ENCODE measurements at places on chromosomes 7 and 10.

- no peak for DNase-seq
Measured at GRCh38 chr7:47807756-47808155, 140.5 kb downstream of the PKD1L1 start.

DNA sequence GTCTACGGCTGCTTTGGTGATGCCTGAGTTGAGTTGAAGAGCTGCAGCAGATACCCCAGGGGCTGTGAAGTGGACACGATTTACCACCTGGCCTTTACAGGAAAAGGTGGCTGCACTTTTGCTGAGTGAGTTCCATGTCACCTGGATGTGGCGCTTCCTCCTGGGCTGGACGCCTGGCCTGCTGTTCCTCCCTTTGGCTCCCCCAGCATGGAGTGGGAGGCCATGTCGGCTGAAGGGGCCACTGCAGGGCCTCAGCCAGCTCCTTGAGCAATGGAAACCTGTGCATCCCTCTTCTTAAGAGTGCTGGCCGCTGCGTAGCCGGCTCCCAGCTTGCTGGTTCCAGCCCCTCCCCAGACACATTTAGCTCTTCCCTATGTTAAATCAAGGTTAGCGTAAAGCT, 221.0 kb downstream of the GLRX3 start:
- DNase-seq = no peak

GRCh38 chr7:38054199-38054598, 123.8 kb upstream of the STARD3NL start:
- no peak for DNase-seq

GRCh38 chr7:883055-884021, 7.0 kb downstream of the GET4 start:
- DNase-seq = no peak

- no peak for DNase-seq
Measured at GRCh38 chr7:128795129-128795528, 3.4 kb downstream of the CCDC136 start.

DNA sequence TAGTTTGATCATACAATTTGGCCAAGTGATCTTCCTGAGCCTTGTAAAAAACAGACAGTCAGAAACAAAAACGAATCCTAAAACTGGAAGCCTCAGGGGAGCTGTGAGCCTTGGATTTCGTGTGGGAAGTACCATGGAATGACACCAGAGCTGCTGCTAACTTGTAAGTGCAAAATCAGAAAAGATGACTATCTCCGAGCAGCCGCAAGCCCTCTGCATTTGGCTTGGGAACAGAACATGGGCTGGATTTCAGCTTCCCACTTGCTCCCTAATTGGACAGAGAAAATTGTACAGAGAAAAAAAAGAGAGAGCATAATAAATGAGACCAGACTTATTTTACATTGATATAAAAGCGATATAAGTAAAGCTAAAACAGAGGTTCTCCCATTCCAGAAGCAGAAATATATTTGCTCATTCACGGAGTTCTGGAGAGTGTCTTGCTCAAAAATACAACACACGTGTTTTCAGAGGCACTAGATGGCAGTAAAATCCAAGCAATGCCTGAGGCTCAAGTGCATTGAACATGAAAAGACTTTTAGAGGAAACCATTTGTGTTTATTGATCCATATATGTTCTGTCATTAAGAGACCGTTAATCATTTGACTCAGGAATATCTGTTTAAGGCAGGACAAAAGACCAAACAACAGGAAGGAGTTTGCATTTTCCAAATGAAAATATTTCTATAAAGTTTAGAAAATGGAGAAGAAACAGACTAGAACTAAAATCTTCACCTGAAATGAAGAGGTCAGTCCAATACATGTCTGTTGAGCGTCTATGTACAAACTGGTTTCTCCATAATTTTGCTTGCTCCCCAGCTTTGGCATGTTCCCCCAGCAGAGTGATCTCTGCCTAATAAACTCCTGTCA, 78.3 kb upstream of the SLC26A5 start:
- no peak for DNase-seq

DNA sequence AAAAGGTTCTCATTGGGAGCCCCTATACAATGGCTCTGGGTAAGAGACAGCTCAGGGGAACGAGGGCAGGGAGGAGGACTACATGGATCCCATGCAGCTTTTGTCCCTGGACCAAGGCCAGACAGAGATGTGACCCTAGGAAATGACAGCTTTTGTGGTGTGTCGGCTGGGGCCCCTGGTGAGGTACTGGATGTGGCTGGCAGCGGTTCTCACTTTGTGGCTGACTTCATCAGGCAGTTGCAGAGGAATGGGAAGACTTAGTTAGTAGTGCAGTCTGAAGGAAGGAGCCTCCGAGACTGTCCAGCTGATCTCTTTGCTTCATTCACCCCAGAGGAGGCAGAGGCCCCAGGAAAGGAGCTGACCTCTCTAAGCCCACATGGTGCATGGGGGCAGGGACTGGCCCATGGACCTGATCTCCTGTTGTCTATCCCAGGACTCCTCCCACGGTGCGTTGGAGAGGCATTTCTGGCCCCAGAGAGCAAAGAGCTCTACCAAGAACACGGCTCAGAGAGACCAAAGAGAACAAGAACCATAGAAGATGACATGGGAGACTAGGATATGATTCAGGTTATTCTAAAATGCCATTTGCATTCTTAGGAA, 202.9 kb downstream of the RPS24 start:
- DNase-seq = no peak

GRCh38 chr10:123470336-123470921, 195.7 kb upstream of the GPR26 start:
- no peak for DNase-seq

All from stimulated activated CD4-positive, alpha-beta T cell treated with anti-CD3 and anti-CD28 coated beads, Interleukin-15, amount 100 ng/mL, for 48 hours (primary cell).